ENCODE measurements at places on chromosomes 13 and 19.
A peak's percentile ranks its signal among the peaks of the same experiment; 100 is the strongest.

GRCh38 chr19:8544168-8544567 is 30.2 kb upstream of the ZNF414 start:
- no peak for DNase-seq

- DNase-seq: no peak
These were observed 27.9 kb upstream of the PARP4 start for GRCh38 chr13:24540236-24541126.

- DNase-seq: no peak
These were observed 36.6 kb upstream of the GPC6 start for GRCh38 chr13:93190006-93190405.

GRCh38 chr19:49923055-49924003 is 5.7 kb upstream of the ATF5 start:
- no peak for DNase-seq

- DNase-seq: peak; percentile 68
These were observed 35.9 kb downstream of the OXGR1 start for GRCh38 chr13:96958286-96958891.

DNA sequence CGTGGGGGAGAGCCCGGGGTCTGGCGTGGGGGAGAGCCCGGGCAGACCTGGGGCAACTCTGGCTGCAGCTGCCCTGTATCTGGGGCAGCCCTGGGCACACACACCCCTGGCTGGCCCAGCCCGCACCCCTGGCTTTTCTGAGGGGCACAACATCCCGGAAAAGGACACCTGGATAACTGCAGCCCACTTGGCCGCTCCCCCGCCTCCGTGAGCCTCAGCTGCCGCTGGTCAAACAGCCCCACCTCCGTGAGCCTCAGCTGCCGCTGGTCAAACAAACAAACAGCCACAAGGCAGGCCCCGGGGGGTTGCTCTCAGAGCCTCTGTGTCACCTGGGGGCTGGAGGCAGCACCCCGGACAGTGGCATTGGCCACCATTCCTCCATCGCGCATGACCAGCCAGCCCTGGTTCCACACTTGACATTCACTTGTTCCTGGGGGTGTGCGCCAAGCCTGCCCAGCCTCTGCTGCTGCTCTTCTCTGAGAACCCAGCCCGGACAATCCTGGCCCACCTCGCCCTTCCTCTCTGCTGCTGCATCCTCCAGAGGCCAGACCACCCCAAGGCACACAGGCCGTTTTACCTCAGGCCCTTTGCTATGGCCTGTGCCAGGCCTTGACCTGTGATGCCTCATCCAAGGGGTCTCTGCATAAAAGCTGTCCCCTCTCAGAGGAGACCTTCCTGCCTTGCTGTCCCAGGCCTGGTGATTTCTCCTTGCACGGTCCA is 19.9 kb downstream of the CEBPG start:
- no peak for DNase-seq
